H4 (cell line): ENCODE measurements at places on chromosomes 16 and 17.

- no peak for DNase-seq
These were observed 10.9 kb upstream of the WSB1 start for GRCh38 chr17:27283060-27283459.

DNA sequence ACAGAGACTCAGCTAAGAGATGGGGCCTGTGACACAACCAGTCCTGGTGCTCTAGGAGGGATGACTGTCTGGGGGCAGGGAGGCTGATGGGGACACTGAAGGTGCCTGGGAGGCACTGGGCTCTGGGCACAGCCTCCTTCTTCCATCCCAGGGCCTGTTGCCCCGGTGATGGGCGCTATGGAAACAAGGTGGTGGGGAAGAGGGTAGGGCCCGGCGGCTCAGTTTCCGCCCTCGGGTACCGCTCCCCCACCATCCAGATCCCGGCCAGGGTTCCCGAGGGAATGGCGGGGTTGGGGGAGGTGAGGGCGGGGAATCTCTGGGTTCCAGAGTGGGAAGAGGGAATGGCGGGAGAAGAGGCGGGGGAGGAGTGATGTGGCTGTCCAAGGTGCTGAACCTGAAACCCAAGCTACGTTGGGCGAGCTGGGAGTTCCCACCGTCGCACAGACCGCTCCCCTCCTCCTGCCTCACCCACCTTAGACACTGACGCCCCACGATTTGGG is 981 bp downstream of the KCNH4 start:
- DNase-seq: no peak

DNA sequence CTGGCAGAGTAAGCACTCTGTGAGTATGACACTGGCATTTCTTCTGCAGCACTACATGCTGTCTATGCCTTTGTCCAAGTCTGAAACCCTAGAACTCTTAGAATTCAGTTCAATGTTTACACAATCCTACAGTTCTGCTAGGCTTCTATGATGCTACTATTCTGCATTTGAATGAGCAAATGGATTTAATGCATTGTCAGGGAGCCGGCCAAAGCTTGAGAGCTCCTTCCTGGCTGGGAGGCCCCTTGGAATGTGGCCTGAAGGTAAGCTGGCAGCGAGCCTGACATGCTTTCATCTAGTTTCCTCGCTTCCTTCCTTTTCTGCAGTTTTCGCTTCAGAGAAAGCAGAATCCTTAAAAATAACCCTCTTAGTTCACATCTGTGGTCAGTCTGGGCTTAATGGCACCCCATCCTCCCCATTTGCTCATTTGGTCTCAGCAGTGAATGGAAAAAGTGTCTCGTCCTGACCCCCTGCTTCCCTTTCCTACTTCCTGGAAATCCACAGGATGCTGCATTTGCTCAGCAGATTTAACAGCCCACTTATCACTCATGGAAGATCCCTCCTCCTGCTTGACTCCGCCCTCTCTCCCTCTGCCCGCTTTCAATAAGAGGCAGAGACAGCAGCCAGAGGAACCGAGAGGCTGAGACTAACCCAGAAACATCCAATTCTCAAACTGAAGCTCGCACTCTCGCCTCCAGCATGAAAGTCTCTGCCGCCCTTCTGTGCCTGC is at the start of gene CCL2:
Gene CCL2, plus strand, starts transcription at position 635 of the 730 bp plus-strand sequence. Its CDS starts 65 bp downstream, at position 700.
- DNase-seq: peak; percentile 92

- no peak for DNase-seq
These were observed 123.6 kb upstream of the MED13 start for GRCh38 chr17:62188713-62189112.

- DNase-seq: no peak
These were observed 2.8 kb downstream of the RBFOX3 start for GRCh38 chr17:79607940-79608623.
